ENCODE measurements at places on chromosomes 7 and 10.

DNA sequence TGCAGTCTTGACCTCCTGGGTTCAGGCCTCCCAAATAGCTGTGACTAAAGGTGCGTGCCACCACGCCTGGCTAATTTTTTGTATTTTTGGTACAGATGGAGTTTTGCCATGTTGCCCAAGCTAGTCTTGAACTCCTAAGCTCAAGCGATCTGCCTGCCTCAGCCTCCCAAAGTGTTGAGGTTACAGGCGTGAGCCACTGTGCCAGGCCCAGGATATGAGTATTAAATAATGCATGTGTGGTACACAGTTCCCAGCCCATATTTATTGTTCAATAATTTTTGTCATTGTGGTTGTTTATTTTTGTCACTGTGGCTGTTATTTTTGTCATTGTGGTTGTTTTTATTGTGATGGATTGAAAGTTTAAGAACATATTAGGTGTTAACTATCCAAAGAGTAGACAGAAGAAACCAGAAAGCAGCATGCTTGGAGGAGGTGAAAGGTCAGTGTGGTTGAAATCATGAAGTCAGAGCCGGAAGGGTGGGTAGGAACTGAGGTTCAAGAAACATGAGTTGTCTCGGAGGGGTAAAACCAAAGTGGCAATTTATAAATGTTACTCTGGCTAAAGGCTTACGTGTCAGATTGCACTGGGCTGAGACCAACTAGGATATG lies 45.0 kb downstream of the MRC1 start:
- DNase-seq: no peak

DNA sequence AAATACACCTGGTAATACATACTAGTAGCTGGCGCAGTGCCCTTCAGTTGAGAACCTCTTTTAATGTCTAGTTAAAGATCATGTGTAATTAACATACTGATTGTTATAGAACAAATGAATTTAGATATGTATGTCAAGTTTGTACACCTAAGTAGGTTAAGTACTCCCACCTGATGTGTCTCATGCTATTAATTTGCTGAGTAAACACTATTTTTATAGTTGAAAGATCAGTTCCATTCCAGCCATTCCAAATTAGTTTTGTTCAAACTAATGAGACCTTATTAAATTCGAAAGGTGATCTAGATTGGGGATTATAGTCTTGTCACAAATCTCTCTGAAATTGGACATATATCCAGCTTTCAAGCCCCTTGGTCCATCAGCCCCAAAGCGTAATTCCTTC lies 710.0 kb downstream of the LRMDA start:
- no peak for DNase-seq

GRCh38 chr10:124974131-124974530 lies 32.2 kb downstream of the ZRANB1 start:
- DNase-seq: no peak

DNA sequence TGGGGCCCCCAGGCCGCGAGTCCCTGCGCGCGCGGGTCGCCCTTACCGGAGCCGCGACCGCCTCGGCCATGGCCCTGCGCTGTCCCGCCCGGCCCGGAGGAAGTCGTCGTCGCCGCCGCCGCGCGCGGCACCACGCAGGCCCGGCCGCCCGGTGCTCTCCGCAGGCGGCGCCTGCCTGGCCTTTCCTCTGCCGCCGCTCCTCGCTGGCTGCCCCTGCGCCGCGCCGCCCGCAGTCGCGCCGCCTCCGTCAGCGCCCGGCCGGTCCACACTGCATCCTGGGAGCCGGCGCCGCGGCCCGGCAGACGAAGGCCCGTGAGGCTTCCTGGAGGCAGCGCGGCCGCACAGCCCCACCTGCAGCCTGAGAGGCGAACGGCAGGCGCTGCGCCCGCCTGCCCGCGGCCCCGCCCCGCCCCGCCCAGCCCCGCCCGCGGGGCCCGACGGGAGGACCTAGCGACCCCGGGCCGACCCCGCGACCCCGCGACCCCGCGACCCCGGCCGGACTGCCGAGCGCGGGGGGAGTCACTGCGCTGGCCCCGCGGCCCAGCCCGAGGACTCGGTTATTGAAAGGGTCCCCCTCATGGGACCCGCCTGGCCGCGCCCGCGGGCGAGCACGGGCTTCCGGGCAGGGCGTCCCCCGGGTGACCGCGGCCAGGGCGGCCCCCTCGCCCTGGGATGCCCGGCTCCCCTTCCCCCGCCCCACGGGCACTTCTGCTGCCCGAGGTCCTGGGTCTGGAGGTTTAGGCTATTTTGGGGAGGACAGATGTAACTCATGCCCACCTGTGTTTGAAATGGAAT lies at the start of gene ZNF746:
TSS of gene ZNF746 (minus strand) at position 343 of the 795 bp plus-strand sequence. CDS start at position 70, 273 bp downstream.
- peak; percentile 61 for DNase-seq

DNA sequence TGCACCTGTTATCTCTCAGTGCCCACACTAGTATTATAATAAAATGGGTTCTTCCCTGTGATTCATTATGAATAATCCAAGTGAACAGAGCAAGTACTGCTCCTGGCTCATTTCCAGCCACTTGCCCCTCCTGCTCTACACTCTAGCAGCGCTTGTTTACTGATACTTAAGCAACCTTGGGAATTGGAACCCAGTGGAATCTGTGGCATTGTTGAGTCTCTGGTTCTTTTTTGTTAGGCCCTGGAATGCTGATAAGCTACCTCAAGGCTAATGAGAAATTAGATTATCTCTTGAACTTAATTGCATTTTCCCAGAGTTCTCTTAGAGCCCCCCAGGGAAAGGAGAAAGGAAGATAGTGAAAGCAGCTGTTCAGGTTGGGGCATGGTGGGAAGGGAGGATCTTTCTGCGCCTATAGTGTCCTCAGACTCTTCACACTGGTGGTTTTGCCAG lies 34.0 kb downstream of the PRKAR2B start:
- no peak for DNase-seq

- no peak for DNase-seq
These were observed 100.7 kb upstream of the INHBA start for GRCh38 chr7:41803569-41803968.

DNA sequence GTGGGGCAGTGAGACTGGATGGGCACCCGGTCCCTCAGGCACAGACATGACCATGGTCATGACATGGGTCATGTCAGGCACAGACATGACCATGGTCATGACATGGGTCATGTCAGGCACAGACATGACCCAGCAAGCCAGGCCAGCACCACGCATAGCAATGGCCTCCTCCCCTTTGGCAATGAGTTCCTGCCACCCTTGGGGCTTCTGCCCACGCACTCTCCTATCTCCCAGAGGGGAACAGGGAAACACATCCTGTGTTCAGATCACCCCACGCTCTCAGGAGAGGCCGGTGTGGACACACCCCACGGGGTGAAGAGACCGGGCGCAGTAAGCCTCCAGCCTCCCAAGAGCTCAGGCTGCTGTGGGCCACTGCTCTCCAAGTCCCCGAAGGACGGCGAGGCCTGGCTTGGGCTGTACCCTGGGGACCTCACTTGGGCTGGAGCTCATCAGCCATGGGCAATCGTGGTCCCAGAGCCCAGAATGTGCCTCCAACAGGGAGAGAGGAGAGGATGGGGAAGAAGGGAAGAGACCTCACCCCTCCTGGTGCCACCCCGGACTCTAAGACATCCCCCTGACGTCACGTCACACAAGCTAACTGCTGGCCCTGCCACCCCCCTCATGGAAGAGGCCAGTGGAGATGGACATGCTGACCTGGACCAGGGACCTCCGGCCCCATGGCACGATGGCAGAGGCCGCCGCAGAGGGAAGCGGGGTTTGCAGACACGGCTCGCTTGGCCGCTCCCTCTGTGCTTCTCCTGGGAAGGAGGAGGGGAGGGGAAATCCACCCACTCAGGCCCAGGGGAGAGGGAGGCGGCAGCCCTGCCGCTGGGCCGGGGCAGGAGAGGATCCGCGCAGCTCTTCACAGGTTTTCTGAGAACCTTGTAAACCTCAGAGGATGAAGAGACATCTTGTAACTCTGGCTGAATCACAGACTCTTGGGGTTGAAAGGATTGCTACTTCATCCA lies 269.6 kb downstream of the ELFN1 start:
- DNase-seq: no peak

Data from stimulated activated CD8-positive, alpha-beta memory T cell treated with anti-CD3 and anti-CD28 coated beads, Interleukin-12 subunit alpha, Interleukin-12 subunit beta, amount 100 ng/mL, for 1 hour (primary cell).